Progenitor cell of endocrine pancreas (in vitro differentiated cells): ENCODE measurements at places on chromosomes 5 and 9. TPM values are rescaled to one million over a fixed set of nuclear protein-coding genes. Genes with fewer than 3 reads are reported as not detected.

- H3K36me3 ChIP-seq, result no peaks in the 10 kb centered on the region
- DNase-seq, result no peak
- peaks cover 7% of the 10 kb centered on the region for H3K27me3 ChIP-seq
- peaks cover 1% of the 10 kb centered on the region for H3K4me1 ChIP-seq
- H3K27ac ChIP-seq, result no peak overlapping the region
These were observed 87.1 kb downstream of the PDE6A start for GRCh38 chr5:149857499-149857898.

GRCh38 chr9:77163884-77164283, 13.4 kb upstream of the VPS13A start:
- no peak overlapping the region for H3K4me3 ChIP-seq
- peaks cover 6% of the 10 kb centered on the region for H3K27me3 ChIP-seq
- H3K36me3 ChIP-seq, result no peaks in the 10 kb centered on the region
- H3K27ac ChIP-seq, result no peak overlapping the region
- no peaks in the 10 kb centered on the region for H3K4me1 ChIP-seq
- no peak for DNase-seq

- H3K36me3 ChIP-seq, result no peaks in the 10 kb centered on the region
- no peak overlapping the region for H3K4me3 ChIP-seq
- H3K4me1 ChIP-seq, result peaks cover 9% of the 10 kb centered on the region
- DNase-seq, result no peak
- peaks cover 2% of the 10 kb centered on the region for H3K27me3 ChIP-seq
These were observed 129.9 kb downstream of the RXRA start for GRCh38 chr9:134455934-134456755.

DNA sequence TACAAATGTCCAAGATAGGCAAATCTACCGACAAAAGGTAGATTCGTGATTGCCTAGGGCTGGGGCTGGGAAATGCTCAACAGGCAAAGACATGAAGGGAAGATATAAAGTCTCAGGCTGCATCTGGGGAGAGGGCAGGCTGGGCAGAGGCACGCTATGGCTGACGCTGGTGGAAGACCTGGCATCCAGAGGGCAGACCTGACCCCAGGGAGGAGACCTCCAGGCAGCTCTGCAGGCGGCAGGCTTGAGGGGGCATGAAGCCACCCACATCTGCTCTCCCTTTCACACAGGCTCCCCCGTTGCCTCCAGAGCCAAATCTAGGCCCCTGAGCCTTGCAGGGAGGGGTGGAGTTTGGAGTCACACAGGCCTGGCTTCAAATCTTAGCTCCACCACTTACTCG, 145.5 kb downstream of the PAX5 start:
- peaks cover 85% of the 10 kb centered on the region for H3K27me3 ChIP-seq
- no peaks in the 10 kb centered on the region for H3K36me3 ChIP-seq
- H3K27ac ChIP-seq, result no peak overlapping the region
- no peak for DNase-seq
- peaks cover 4% of the 10 kb centered on the region for H3K4me1 ChIP-seq

DNA sequence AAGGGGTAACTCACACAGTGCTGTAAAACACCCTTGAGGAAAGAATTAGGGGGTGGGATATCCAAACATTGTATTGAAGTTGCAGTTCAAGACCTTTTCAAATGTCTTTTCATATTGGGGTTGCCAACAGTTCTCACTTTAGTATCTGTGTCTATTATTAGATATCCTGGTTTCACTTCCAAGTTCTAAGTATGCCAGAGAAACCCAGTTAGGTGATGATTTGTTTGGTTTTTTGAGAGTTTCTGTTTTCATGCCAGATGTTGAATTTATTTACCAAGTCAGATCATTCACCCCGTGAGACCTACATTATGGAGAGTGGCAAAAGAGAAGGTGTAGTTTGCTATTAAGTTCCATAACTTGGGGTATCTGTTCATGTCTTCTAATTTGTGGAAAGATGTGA, 64.5 kb downstream of the C9orf152 start:
- H3K4me1 ChIP-seq, result peaks cover 1% of the 10 kb centered on the region
- peaks cover 4% of the 10 kb centered on the region for H3K36me3 ChIP-seq
- no peaks in the 10 kb centered on the region for H3K27me3 ChIP-seq
- H3K27ac ChIP-seq, result no peak overlapping the region
- H3K4me3 ChIP-seq, result no peak overlapping the region

DNA sequence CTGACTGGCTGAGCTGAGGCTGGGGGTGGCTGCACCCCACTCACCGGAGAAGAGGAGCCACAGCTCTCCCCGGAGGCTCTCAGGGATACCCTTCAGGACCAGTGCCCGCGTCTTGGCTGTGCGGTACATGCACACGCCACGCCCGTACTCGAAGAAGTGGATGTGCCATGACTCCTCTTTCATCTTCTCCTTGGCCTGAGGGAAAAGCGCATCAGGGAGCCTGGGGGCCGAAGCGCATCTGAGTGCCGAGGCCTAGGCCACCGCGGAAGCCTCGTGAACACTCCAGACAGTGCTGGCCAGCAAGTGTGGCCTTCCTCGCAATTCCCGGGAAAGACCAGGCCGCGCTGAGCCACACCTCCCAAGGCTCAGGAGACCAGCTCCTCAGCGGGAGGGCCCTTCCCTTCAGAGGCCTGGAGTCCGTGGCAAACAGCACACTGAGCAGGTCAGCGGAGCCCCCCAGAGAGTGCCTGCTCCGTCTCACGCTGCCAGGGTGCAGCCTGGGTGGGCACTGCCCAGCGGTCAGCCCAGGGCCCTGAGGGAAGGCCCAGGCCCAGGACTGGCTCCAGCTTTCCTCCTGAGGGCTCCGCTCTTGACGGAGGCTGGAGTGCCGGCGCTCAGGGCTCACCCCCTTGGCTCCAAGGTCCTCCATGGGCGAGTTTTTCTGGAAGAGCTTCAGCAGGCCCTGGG, 20.5 kb upstream of the MRNIP start:
- H3K27ac ChIP-seq, result no peak overlapping the region
- H3K4me1 ChIP-seq, result no peaks in the 10 kb centered on the region
- DNase-seq, result no peak
- peaks cover 28% of the 10 kb centered on the region for H3K36me3 ChIP-seq

- H3K27me3 ChIP-seq, result no peaks in the 10 kb centered on the region
- peak overlapping the region; percentile 79 for H3K27ac ChIP-seq
- no peak overlapping the region for H3K4me3 ChIP-seq
- DNase-seq, result no peak
- peaks cover 13% of the 10 kb centered on the region for H3K4me1 ChIP-seq
These were observed 14.7 kb downstream of the MTMR12 start for GRCh38 chr5:32298059-32298415.

- no peak overlapping the region for H3K4me3 ChIP-seq
- H3K27me3 ChIP-seq, result peaks cover 4% of the 10 kb centered on the region
- peak overlapping the region; percentile 2 for H3K27ac ChIP-seq
- no peak for DNase-seq
- H3K4me1 ChIP-seq, result peaks cover 3% of the 10 kb centered on the region
These were observed 11.1 kb upstream of the GARNL3 start for GRCh38 chr9:127253446-127253845.

DNA sequence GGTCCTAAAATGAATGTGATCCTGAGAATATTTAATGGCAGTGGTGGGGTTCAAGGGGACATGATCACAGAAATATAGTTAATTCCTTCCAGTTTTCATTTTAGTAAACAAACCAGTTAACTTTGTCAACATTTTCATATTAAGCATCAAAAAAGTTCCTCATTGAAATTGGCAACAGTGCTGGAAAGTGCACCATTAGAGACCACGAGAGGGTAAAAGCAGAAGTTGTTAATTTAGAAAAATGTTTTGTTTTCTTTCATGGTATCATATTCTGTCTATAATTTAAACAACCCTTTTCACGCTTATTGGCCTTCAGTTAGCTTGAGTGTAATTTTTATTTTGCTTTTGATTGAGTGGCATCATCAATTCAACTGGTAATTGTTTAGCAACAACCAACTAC, 11.9 kb downstream of the GIN1 start:
- no peak for DNase-seq
- H3K27ac ChIP-seq, result no peak overlapping the region
- H3K4me3 ChIP-seq, result no peak overlapping the region
- peaks cover 2% of the 10 kb centered on the region for H3K36me3 ChIP-seq

DNA sequence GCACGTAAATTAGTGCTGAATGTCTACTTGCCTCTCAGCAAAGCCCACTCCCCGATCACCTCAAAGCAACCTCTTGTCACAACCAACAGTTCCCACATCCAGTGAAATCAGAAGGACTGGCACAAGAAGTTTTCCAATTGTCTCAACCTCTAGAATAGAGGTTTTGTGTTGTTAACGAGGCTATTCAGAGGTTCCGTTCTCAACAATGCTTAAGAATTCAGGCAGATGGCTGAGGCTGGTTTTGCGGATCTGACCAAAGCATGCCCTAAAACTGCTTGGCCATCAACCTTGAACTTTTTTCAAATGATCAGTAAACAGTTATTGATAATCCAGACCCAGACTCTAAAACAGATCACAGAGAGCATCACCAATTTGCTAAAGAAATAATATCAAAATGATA, 52.9 kb downstream of the MAPKAP1 start:
- peaks cover 2% of the 10 kb centered on the region for H3K36me3 ChIP-seq
- DNase-seq, result no peak
- no peak overlapping the region for H3K4me3 ChIP-seq
- H3K27me3 ChIP-seq, result no peaks in the 10 kb centered on the region

- H3K4me3 ChIP-seq, result no peak overlapping the region
- DNase-seq, result no peak
- H3K36me3 ChIP-seq, result no peaks in the 10 kb centered on the region
These were observed 89.4 kb downstream of the SHC3 start for GRCh38 chr9:89089176-89089575.

- no peak for DNase-seq
- no peaks in the 10 kb centered on the region for H3K36me3 ChIP-seq
- no peaks in the 10 kb centered on the region for H3K27me3 ChIP-seq
- no peaks in the 10 kb centered on the region for H3K4me1 ChIP-seq
- H3K4me3 ChIP-seq, result no peak overlapping the region
- no peak overlapping the region for H3K27ac ChIP-seq
These were observed 51.0 kb downstream of the FBN2 start for GRCh38 chr5:128487041-128487440.

SPINK4 gene
- total RNA-seq, result 0.91 TPM in 1 of 2 replicates, not detected in the other

PDE6A gene
- 0.07 TPM in 1 of 2 replicates, not detected in the other for total RNA-seq

PCDHGA4 gene
- 0.96 and 1.2 TPM in 2 replicates for total RNA-seq

ARL14EPL gene
- not detected in 2 replicates for total RNA-seq

MGAT1 gene
- 63.8 and 66.9 TPM in 2 replicates for total RNA-seq

TMEM215 gene
- not detected in 2 replicates for total RNA-seq

ACTBL2 gene
- not detected in 2 replicates for total RNA-seq

ISL1 gene
- 8.2 and 9.7 TPM in 2 replicates for total RNA-seq
